ENCODE measurements at places on chromosomes 13 and 19. TPM values are rescaled to one million over a fixed set of nuclear protein-coding genes. Genes with fewer than 3 reads are reported as not detected.
A peak's percentile ranks its signal among the peaks of the same experiment; 100 is the strongest.

GRCh38 chr13:34469196-34469986 lies 472.7 kb upstream of the NBEA start:
- DNase-seq = peak; percentile 64

GRCh38 chr19:44540736-44541135 lies 11.3 kb upstream of the CEACAM20 start:
- no peak for DNase-seq

DNA sequence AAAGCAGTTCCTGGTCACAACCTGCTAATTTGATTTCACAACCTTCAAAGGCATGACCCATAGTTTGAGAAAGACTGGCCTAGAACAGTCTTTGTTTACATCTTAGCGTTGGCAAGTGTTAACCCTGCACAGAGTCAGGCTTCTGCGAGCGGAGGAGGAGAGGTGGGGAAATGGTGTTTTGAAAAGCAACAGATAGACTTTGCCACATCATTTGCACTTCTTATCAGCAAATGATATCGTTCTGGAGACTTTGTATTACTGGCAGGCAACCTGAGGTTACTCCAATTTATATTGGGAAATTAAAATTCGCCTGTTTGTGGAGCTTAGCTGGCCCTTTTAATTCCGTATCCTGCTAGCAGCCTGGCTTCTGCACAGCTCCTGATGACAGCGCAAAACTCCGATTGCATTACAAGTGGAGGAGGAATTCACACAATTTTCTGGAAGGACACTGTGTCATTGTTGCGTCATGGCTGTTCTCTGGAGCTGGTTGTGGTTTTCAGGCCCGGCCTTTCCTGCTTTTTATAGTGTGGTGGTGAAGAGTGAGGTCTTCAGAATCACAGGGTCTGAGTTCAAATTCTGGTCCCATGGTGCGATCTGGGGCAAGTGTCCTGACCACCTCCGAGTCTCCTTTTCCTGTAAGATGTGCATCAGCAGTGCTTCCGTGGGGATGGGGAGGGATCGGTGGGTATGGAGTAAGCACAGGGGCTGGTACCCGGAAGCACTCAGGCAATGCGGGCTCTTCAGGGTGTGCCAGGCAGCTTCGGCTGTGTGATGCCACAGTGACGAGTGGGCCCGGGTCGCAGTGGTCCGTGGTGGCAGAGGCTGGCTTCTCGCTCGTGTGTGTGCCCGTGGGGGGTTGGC lies 49.1 kb upstream of the EHD2 start:
- DNase-seq = peak; percentile 74

- no peak for DNase-seq
Measured at GRCh38 chr13:93794197-93794885, 567.7 kb downstream of the GPC6 start.

Gene VSIG10L
- not detected for polyA plus RNA-seq
